ENCODE measurements at places on chromosomes 2 and 18. TPM values are rescaled to one million over a fixed set of nuclear protein-coding genes. Genes with fewer than 3 reads are reported as not detected.

ST6GAL2 gene
- polyA plus RNA-seq = 0.02 TPM

IL1RL1 gene
- 62.4 TPM for polyA plus RNA-seq

NEB gene
- 0.52 TPM for polyA plus RNA-seq

CERKL gene
- 1.8 TPM for polyA plus RNA-seq

DNA sequence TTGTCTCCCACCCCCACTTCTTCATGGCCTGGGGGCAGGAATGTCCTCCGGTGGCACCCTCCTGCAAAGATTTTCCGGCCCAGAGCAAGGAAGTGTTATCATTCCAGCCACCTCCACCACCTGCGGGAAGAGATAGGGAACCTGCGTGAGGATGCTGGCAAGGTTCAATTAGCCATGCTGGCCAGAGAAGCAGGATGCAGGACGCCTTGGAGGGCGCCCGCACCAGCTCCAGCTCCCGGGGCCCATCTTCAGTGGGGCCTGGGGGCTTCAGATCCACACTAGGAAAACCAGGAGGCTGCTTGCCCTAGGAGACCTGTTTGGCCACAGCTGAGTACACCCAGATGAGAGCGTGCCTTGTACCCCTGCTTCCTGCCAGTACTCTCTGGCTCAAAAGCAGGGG is 113.7 kb downstream of the CLIP4 start:
- DNase-seq = no peak

DNA sequence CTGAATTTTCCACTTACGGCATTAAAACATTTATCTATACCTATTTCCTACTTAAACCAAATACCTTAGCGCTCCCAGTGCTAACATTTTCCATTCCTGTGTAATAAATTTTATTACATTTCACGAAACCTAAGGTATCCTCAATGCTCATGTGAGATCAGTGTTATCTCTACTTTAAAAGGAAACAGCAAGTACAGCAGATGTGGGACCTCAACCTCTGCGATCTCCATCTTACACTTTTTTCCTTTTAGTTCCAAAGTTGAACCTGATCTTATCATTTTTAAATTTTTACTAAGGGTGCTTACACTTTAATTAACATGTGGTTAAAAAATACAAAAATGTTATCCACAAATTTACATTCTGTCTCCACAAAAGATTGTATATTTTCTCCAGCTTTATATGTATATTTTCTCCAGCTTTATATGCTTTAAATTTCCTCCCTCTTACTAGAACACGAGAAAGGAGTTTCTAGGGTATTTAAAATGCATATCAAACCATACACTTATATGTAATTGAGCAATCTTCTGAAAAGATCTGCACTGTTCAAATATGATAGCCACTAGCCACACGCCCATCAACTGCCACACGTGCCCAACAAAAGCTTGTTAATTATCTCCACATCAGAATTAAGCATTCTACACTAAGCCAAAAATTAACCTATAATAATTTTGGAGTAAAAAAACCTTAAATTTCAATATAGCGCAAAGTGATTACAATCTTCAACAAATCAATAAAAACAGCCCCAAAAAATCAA is 38.1 kb downstream of the MBOAT2 start:
- no peak for DNase-seq

DNA sequence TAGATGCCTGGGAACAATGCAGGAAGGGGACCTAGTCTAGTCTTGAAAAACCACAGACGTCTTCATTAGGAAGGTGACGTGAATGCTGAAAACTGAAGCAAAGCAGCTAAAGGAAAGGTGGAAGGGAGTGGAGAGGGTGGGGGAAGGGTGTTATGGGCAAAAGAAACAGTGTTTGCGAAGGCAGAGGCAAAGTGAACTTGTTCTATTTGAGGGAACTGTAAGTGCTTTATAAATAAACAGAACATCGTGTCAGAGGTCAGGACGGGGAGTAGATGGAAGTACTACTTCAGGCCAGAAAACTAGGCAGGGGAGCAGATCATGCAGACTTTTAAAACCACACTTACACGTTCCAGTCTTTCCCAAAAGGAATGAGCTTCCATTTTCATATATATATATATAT is 57.8 kb downstream of the FASTKD2 start:
- DNase-seq = peak; percentile 17

DNA sequence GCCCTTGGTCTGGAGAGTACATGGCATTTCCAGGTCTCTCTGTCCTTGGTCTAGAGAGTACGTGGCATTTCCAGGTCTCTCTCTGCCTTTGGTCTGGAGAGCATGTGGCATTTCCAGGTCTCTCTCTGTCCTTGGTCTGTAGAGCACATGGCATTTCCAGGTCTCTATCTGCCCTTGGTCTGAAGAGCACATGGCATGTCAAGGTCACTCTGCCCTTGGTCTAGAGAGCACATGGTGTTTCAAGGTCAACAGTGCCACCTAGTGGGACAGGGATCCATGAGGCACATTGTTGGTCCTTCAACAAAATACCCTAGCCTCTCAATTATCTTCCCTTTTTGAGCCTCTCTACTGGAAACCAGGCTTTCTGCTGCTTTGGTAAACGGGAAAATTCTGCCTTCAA is 250.2 kb downstream of the OTX1 start:
- no peak for DNase-seq

DNA sequence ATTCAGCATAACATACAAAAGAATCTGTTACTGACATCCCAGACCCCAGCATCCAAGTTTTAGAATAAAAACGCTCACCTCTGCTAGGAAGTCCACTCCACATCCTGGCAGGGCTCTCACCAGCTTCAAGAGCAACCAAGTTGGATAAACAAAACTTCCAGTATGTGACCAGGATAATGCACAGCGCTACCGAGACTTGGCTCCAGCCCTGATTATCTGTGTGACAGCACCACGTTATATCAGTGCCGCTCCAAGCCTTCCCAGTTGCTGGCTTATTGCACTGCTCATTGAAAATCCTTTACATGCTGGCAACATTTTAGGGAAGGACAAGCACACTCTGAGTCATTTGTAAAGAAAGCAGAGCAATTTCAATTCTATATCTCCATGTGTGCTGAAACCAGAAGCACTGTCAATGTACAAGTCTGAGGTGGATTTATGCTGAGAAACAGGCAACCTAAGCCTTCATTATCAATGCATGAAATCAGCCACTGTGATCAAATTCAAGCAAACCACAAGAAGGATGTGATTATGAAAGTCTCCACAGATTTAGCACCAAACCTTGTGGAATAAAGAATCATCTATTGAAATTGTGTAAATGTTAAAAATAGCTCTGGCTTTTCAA is 115.7 kb downstream of the ZNF385B start:
- DNase-seq = peak; percentile 72

DNA sequence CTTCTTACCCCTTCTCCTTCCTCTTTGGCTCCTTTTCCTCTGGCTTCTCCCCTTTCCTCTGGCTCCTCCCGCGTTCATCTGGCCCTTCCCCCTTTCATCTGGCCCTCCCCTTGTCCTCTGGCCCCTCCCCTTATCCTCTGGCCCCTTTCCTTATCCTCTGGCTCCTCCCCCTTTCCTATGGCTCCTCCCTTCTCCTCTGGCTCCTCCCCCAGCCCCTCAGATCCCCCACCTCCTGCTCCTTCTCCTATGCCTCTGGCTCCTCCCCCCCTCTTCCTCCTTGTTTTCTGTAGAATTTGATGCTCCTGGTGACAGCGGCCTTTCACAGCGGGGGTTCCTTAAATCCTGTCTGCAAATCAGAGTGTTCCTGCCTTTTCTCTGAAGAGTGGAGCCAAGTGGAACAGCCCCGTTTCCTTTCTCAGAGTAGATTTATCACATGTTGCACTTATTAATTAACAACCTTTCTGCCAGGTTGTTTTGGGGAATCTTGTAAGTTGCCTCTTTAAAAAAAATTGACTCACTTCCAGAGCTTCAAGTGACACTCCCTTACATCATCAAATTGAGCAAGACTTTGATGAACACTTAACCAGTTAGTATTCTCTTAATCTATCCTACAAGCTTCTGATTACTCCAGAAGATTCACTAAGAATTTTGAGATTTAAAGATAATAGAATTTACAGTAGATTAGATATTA is 27.9 kb downstream of the FABP1 start:
- no peak for DNase-seq

- no peak for DNase-seq
Observed at GRCh38 chr18:14997357-14997756, 249.4 kb downstream of the ANKRD30B start.

DNA sequence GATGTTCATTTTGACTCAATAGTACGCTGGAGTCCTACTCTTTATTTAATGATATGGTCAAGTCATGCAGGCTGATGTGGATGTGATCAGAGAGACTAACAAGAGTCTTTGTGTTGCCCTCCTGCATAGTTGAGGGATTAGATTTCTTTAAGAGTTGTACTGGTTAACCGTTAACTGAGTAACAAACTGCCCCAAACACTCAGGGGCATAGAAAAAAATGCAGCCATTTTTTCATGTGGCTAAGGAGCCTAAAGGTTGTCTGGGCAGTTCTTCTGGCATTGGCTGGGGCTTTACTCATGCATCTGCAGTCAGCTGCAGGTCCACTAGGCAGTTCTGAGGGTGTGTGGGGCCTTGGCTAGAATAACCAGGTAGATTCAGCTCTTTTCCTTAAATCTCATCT is 32.5 kb downstream of the DOCK10 start:
- DNase-seq = peak; percentile 16

DNA sequence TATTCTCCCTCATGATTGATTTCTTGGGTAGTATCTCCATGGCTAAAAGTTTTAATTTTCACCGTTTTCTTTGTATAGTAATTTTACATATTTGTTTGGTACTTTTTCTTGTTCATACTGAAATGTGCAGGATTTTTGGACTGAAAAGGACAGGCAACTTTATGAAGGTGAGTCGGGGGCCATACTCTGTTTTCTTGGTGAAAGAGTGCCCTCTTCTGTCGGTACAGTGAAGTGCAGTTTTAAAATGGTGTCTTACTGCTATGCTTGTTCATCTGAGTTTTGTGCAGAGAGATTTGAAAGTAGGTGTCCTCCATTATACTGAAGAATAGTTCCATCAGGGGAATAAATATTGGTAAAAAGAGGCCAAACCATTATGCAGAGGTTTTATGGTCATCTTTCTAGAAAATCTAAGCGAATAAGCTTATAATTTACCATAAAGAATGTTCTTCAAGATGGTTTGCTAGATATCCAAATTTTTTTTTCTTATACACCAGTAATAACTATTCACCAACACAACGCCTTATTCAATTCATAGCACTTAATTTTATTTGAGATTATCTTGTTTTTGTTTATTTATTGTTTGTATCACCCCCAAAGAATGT is 8.7 kb upstream of the SERPINB13 start:
- no peak for DNase-seq
